ENCODE measurements at places on chromosomes 1 and 21.

DNA sequence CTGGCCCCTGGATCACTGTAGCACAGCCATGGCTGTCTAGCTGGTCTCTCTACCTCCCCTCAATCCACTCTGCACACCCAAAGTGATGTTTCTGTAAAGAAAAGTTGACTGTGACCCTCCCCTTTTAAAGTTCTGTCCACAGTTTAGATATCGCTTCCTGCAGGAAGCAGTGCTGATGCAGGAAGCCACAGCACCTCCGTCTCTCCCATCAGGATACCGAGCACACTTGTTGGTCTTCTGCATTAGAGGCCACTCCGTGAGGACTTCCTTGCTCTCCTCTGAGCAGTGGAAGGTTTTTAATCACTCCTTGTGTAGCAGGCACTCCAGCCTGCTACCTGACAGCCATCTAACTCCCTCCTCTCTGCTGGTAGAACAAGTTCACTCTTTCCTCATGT, 69.5 kb downstream of the GADD45A start:
- DNase-seq: no peak

GRCh38 chr21:38980416-38981313, 174.9 kb downstream of the ETS2 start:
- DNase-seq: no peak

- no peak for DNase-seq
These were observed 2.0 kb upstream of the RSPH1 start for GRCh38 chr21:42498012-42498411.

DNA sequence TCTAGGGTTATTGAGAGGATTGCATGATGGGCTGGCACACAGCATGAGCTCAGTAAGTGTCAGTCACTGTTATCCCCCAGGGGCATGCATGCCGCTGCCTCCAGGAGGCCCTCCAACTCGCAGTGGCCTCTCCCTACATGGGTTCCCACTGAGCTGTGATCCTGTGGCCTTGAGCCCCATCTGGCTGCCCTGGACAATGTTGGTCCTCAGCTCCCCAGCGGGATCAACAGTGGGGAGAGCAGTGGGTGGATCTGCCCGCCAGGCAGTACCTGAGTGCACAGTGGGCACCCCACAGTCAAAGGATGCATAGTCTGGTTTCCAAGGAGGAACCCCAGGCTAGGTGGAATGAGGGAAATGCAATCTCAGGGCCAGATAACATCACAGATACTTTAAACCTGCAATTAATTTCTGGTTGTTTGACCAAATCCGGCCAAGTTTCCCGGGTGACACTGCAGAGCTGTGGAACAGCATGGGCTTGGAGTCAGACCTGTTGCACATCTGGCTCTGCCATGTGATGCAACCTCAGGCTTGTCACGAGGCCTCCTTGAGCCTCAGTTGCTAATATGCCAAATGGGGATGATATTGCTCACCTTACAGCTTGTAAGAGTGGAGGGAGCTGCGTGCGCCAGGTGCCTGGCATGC, 9.3 kb downstream of the PADI3 start:
- no peak for DNase-seq

- DNase-seq: no peak
These were observed 25.6 kb upstream of the VAV3 start for GRCh38 chr1:107990606-107991005.

GRCh38 chr1:25683731-25684130, 67.1 kb downstream of the MAN1C1 start:
- no peak for DNase-seq

GRCh38 chr1:198449727-198450433, 90.6 kb downstream of the ATP6V1G3 start:
- DNase-seq: no peak

DNA sequence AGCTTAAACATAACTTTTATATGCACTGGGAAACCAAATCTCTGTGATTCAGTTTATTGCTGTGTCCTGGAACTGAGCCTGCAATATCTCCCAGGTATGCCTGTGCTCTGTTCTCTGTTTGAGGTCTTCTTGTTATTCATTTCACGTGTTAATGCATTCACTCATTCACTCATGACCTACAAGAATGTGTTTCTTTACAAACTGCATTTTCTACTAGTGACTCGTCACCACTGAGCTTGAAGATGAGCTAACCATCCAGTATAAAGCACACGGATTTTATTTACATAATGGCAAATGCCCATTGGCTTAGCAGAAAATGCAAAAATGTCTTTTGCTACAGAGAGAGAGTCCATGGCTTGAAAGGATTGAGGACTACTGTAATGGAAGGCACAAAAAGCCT, 75.0 kb upstream of the DUSP10 start:
- DNase-seq: peak; percentile 92

GRCh38 chr1:30089024-30089430, 634.4 kb downstream of the MATN1 start:
- DNase-seq: no peak

GRCh38 chr1:97281962-97282361, 560.4 kb downstream of the PTBP2 start:
- DNase-seq: no peak

GRCh38 chr1:157641177-157641576, 43.3 kb upstream of the FCRL4 start:
- DNase-seq: no peak

- peak; percentile 14 for DNase-seq
These were observed 1.7 kb downstream of the ANGPTL1 start for GRCh38 chr1:178869119-178869697.

DNA sequence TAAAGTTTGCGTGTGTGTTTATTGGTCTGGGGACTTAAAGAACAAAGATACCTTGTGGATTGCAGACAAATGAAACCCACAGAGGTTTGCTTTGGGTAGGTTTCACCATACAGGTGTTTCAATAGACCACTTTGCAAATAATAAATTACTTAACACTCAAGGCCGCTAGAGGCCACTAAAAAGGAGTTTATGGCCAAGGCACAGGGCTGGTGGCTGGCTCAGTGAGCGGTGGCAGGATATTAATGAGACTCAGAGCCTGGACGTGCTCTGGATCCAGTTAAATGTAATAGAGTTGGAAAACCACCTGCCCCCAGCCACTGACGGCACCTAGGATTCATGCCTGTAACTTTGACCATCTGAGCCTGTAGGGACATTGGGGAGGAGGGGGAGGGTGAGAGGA, 44.5 kb downstream of the LRRC38 start:
- no peak for DNase-seq

- no peak for DNase-seq
These were observed 32.5 kb downstream of the WNT3A start for GRCh38 chr1:228039006-228039903.

DNA sequence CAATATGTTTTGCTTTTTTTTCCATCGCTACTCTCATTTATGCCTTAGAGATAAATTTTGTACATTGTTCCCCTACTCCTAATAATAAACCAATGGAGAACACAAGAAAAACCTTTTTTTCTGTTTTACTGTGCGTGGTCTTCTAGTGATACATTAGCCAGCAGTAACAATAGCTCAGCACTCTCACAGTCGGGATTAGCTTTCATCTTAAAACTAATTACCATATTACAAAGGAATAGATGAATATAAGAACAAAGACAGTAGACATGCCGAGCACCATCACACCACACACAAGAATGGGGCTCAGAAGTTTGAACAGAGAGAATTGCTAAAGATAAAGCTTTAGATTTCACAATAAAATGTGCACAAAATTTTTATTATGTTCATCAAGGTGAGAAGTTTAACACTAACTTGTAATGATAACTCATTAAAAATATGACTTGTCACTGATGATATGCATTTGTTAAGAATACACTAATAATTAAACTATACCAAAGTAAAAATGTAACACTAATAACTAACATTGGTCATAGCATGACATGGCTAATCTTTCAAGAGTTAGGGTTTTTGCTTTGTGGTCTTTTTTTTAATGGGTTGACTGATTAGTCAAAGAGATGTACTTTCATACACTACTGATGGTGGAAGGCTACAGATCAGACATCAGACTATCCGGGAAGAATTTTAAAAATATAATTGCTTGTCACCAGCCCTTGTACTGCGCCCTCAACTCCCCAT, 61.8 kb downstream of the EXTL2 start:
- DNase-seq: no peak

DNA sequence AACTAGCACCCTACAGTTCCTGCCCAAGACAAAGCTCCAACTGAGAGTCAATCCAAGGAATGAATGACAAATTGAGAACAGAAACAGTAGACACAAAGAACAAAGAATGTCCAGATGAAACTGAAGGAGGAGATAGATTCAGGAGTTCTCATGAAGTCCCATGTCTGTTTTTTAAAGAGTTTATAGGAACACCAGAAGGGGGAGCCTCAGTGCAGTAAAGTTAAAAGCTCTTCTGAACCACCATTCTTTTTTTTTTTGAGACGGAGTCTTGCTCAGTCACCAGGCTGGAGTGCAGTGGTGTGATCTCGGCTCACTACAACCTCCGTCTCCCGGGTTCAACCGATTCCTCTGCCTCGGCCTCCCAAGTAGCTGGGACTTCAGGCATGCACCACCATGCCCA, 323.6 kb downstream of the MRPL39 start:
- DNase-seq: no peak
